ENCODE measurements at places on chromosomes 3 and 15. TPM values are rescaled to one million over a fixed set of nuclear protein-coding genes. Genes with fewer than 3 reads are reported as not detected.
A peak's percentile ranks its signal among the peaks of the same experiment; 100 is the strongest.

FAM81A gene
- total RNA-seq = not detected

TMCO5A gene
- total RNA-seq = not detected

PXK gene
- 13.7 TPM for total RNA-seq

ZIC1 gene
- total RNA-seq = not detected

CILP gene
- total RNA-seq = not detected

LYZL4 gene
- total RNA-seq = not detected

TRANK1 gene
- total RNA-seq = 4.0 TPM

- no peak for DNase-seq
Observed at GRCh38 chr15:79002581-79002980, 57.7 kb upstream of the CTSH start.

- DNase-seq = no peak
Observed at GRCh38 chr3:157410945-157411344, 25.7 kb upstream of the PTX3 start.

DNA sequence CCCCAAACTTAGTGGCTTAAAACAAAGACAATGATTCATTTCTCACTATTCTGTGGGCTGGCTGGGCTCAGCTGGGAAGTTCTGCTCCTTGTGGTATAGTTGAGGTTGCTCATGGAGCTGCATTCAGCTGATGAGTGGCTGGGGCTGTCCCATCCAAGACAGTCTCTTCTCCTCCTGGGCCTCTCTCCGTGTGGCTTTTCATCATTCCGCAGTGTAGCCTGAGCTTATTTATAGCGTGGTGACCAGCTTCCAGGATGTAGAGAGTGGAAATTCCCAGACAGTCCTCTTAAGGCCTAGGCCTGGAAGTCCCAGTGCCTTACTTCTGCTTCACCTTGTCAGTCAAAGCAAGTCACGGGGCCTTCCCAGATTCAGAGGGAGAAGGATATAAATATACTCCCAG lies 136.7 kb upstream of the DAZL start:
- no peak for DNase-seq

DNA sequence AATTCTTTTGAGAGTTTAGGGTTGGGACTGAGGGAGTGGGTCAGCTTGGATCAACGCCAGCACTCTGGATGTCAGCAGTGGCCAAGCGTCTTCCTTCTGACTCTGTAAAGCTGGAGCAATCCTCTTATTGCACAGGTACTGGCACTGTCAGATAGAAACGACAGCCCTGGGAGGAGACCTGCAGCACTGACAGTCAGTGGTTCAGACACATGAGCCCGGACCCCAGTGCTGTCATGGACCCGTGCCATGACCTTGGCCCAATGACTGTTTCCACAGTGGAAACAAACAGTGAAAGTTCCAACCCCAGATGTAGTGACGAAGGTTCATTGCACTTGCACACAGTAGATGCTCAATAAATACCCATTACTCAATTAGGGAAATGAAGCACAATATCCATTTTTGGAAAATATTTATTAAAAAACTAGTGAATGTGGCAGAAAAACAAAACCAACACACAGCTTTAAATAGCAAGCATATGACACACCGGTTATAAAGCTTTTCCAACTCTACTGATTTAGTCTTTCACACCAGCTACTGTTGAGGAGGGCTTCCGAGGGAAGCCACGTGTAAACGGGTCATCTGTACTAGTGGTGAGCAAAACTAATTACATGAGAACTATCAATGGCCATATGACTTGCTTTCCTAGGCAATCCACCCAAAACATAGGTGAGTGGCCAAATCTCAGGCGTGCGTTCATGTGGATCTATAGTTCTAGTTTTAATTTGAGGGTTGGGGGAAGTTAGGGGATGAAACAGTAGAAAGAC lies 22.1 kb downstream of the SIAH2 start:
- DNase-seq = no peak

DNA sequence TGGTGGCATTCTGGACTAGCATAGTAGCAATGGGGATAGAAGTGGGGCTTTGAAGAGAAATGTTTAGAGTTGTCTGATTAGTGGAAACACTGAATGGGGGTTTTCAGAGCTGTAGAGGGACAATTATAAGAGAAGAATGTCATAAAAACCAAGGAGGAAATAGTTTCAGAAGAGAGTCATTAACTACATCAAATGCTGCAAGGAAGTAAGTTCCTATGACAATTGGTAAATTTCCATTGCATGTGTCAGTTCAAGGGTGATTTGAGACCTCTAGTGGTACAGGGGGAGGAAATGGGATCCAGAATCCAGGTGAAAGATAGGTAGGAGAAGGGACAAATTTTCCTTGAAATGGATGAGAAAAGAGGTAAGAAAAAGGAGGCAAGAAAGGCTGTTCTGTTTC lies 68.3 kb upstream of the TBC1D5 start:
- peak; percentile 34 for DNase-seq

DNA sequence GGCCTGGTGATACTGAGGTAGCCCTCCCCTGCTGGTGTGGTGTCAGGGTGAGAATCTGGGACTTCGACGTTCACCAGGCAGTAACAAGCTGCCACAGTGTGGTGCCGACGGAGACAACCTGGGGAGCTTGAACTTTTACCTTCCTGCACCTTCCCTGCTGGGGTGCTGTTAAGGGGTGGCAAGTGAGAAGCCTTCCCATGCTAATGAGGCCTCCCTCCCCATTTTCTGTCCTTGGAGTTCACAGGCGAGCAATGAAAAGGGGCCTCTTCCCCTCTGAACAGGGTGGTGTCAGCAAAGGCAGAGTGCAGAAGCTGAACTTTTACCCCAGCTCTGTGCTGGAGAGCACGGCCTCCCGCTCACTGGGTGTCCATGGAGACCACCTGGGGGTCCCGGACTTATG lies 13.5 kb downstream of the MAGEL2 start:
- DNase-seq = no peak

DNA sequence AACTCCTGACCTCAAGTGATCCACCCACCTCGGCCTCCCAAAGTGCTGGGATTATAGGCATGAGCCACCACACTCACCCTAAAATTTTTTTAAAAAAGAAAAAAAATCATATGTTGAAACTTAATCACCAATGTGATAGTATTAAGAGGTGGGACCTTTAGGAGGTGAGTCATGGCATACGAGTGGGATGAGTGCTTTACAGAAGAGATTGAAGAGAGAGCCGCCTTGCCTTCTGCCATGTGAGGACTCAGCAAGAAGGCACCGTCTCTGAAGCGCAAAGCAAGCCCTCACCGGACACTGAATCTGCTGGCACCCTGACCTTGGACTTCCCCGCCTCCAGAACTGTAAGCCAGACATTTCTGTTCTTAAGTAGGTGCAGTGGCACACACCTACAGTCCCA lies 5.5 kb downstream of the ARPIN start:
- DNase-seq = no peak
